AG04449 (cell line): ENCODE measurements at places on chromosomes 7 and 10.

DNA sequence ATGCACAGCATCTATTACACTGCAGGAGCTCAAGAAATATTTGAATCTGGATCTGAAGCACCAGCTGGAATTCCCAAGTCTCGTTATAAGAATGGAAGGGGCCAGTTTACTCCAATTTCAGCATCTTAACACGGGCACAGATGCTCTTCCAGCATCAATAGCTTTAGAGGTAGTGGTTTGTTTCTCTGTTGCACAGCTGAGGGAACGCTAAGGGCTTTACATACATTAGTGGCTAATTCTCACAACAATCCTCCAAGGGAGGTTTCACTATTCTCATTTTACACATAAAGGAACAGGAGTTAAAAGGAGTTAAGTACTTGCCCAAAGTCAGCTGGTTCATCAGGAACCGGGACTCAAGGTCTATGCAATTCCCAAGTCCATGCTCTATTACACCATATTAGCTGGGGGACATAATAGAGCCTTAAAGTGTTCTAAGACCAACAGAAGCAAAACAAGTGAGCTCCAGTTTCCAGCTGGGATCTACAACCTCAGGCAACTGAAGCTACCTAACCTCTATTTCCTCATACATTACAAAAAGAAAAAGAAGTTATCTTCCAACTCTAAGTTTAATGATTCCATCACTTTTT lies 9.9 kb downstream of the XPNPEP1 start:
- no peak for DNase-seq

DNA sequence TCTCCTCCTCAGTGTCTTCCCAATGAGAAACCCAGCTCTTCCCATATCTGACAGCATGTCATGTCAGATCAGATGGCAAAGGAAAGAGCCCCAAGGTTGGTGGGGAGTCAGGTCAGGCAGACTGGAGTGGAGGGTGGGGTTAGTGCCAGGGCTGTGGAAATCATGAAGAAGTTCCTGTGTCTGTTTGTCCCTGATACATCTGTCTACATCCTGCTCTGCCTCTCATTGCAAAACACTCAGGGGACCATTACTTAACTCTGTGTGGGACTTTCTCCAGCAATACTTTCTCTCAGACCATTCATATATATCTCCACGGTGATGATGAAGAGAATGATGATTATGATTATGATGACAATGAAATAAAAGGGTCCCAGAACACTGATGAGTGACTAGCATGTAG lies 3.3 kb downstream of the PRRT4 start:
- no peak for DNase-seq

DNA sequence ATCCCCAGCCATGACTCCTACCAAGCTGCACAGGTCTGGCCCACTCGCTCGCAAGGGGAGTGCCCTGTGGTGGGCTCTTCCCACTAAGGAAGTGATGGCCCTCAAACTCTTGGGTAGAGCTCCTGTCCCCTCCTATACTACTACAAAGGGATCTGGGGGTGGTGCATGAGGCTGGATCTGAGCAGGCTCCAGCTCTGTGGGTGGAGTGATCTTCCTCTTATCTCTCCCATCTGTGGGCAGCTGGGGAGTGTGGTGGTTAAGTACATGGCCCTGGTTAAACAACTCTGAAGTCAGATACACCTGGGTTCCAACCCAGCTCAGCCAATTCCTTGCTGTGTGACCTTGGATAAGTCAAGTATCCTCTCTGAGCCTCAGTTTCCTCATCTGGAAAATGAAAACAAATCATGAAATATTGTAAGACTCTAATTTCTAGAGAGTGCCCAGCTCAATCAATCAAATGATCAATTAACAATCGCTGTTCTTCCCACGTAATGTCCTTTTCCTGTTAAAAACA lies 17.4 kb downstream of the DDIT4 start:
- DNase-seq: no peak

DNA sequence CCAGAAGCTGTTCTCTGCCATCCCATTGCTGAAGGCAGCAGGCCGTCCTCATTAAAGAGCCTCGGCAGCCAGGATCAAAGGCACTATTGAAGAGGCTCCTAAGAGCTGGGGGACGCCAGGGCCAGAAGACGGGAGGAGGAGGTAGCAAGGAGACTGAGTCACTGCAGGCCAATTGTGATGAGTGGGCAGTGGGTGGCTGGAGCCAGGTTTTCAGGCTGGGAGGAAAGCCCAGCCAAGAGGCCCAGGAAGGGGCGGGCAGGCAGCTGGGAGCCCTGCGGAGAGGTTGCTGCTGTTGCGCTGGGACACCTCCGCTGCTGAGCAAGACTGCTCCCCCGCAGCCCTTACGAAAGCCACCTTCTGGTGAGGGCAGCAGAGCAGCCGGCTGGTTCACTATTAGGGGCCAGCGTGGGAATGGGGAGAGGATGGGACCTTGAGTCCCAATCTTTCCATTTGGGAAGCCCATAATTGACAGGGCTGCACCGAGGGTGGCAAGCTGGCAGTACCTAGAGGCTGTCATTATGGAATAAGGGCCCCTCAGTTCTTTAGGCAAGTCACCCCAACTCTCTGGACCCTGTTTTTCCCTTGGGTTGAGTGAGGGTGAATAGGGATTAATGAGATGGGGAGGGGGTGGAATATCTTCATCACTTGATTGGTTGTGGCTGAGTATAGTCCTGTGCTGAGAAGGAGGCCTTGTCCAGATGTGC lies 48.4 kb downstream of the UNC5B start:
- no peak for DNase-seq

DNA sequence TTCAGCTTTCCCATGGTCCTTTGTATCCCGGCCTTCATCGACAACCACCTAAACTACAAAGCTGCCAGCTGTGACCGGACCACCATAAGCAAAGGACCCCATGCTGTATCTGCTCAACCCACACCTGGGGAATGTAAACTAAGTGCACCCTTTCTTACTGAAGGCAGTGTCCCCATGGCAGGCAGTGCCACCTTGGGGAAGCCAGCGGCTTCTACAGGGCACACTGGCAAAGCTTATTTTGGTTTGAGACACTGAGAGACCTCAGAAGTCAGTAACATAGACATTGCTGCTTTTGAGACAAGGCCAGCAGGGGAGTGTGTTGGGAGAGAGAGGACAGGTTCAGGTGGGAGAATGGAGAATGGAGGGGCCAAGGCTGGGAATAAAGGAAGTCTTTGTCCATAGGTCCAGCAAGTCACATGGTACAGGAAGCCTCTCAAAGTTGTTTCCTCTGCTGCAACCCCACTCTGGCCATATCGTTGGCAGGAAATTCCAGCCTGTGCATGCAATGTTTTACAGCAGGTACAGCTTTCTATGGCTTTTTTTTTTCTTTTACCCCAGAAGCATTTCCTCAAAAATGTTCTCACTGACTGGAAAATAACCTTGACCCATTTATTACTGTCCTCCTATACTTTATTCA lies 85.9 kb upstream of the NPVF start:
- DNase-seq: no peak
